Lung (tissue), 17 donors: ENCODE measurements at places on chromosomes 16 and 17. TPM values are rescaled to one million over a fixed set of nuclear protein-coding genes. Genes with fewer than 3 reads are reported as not detected.

DNA sequence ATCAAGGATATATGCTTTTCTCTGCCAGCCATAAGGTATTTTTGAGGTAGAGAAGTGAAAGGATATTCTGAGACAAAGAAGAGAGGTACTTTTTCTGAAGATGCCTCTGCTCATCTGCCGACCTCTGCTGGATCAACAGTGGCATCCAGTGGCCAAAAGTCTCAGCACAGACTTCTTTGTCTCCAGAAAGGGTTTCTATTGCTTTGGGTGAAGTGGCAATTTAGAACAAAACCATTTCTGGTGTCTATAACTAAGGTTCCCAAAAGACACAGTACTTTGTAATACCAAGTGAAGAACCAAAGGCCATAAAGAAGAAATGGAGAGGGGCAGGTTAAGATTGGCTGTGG, 155.2 kb upstream of the C17orf78 start:
- no peaks in the 10 kb centered on the region for H3K4me1 ChIP-seq
- no peaks in the 10 kb centered on the region for H3K27me3 ChIP-seq
- no peak overlapping the region for H3K4me3 ChIP-seq
- no peak overlapping the region for H3K27ac ChIP-seq
- DNase-seq = no peak
- peaks cover 13% of the 10 kb centered on the region for H3K36me3 ChIP-seq

- H3K36me3 ChIP-seq = no peaks in the 10 kb centered on the region
- H3K4me1 ChIP-seq = no peaks in the 10 kb centered on the region
- no peaks in the 10 kb centered on the region for H3K27me3 ChIP-seq
- H3K4me3 ChIP-seq = no peak overlapping the region
These were observed 36.0 kb downstream of the RTN4RL1 start for GRCh38 chr17:1989135-1989534.

GRCh38 chr16:56226187-56226586, 34.9 kb downstream of the GNAO1 start:
- no peak for DNase-seq
- H3K4me3 ChIP-seq = no peak overlapping the region
- no peaks in the 10 kb centered on the region for H3K27me3 ChIP-seq
- no peaks in the 10 kb centered on the region for H3K36me3 ChIP-seq
- H3K27ac ChIP-seq = no peak overlapping the region

- H3K27me3 ChIP-seq = no peaks in the 10 kb centered on the region
- H3K36me3 ChIP-seq = no peaks in the 10 kb centered on the region
- H3K27ac ChIP-seq = no peak overlapping the region
- no peak overlapping the region for H3K4me3 ChIP-seq
These were observed 365.4 kb upstream of the TNRC6C start for GRCh38 chr17:77593081-77593480.

- peaks cover 8% of the 10 kb centered on the region for H3K4me1 ChIP-seq
- DNase-seq = no peak
- peaks cover 4% of the 10 kb centered on the region for H3K27me3 ChIP-seq
- H3K27ac ChIP-seq = no peak overlapping the region
- peaks cover 14% of the 10 kb centered on the region for H3K36me3 ChIP-seq
These were observed 2.7 kb downstream of the HSD3B7 start for GRCh38 chr16:30987581-30988190.

GRCh38 chr17:69802045-69802740, 272.8 kb upstream of the KCNJ16 start:
- H3K27ac ChIP-seq = no peak overlapping the region
- no peak overlapping the region for H3K4me3 ChIP-seq
- H3K36me3 ChIP-seq = no peaks in the 10 kb centered on the region

DNA sequence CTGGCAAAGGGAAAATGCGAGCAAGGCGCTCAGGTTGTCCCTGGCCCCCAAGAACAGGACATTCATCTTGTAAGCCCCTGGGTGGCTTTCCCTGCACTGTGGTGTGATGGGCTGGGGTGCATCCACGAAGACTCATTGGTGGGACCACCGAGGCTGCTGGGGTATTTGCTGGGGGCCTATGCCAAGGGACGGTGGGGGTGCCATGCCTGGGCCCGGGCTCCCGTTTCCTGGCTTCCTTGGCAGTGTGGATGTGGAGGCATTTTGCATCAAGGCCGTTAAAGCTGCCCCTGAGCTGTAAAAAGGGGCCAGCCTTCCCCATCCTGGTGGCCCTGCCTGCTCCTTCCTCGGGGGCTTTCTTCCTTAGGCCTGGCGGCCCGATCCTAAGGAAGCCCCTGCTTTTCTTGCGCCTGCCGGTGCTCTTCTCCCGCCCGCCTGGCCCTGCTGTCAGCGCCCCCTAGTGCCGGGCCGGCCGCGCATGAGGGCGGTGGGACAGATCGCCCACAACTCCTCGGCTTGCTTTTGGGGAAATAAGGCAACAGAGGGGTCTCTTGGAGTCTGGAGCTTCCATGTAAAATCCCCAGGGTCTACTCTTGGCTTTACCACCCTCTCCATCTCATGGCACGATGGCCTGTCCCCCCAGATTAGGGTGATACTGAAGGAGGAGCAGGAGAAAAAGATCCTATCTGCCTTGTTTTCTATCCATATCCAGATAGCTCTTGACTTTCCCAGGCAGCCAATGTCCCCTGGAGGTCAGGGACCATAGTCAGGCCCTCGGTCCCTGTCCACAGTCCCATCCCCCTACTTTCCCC, 9.8 kb upstream of the TBX2 start:
- DNase-seq = peak; percentile 78
- no peaks in the 10 kb centered on the region for H3K36me3 ChIP-seq
- no peak overlapping the region for H3K4me3 ChIP-seq
- peak overlapping the region; percentile 33 for H3K27ac ChIP-seq
- peaks cover 5% of the 10 kb centered on the region for H3K4me1 ChIP-seq

DNA sequence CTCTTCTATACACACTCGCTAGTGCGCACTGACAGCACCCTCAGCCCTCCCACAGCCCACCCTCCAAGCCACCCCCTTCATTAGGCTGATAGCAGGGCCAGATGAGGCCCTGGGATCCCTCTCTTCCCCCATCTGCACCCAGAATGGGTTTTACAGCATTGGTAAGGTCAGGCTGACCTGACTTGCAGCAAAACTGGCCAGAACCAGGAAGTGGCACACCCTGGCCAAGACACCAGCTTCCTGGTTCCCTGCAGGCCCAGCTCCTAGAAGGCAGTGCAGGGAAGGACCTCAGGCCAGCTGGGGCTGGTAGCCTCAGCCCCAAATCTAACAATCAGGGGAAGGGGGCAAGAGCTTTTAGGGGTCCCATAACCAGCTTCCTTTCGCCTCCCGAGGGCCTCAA, 50.0 kb upstream of the MRPS23 start:
- H3K4me1 ChIP-seq = peaks cover 52% of the 10 kb centered on the region
- no peak for DNase-seq

DNA sequence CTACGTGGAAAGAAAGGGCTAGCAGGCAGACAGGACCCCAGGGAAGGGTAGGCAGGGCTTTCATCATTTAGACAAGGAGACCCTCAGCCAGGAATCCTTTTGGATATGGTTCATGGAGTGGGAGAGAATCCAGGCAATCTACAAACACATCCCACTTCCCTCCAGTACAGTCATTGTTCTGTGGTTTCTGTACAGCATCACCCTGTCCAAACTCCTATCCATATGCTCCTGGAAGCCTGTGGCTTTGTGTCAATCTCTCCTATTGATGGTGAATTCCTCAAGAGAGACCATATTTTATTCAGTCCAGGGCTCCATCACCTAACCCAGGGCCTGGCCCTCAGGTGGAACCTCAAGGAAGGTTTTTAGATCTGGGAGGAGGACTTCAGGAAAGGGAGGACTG, 99.2 kb downstream of the SPACA3 start:
- H3K4me1 ChIP-seq = no peaks in the 10 kb centered on the region
- DNase-seq = no peak
- H3K4me3 ChIP-seq = no peak overlapping the region
- H3K27me3 ChIP-seq = peaks cover 12% of the 10 kb centered on the region

DNA sequence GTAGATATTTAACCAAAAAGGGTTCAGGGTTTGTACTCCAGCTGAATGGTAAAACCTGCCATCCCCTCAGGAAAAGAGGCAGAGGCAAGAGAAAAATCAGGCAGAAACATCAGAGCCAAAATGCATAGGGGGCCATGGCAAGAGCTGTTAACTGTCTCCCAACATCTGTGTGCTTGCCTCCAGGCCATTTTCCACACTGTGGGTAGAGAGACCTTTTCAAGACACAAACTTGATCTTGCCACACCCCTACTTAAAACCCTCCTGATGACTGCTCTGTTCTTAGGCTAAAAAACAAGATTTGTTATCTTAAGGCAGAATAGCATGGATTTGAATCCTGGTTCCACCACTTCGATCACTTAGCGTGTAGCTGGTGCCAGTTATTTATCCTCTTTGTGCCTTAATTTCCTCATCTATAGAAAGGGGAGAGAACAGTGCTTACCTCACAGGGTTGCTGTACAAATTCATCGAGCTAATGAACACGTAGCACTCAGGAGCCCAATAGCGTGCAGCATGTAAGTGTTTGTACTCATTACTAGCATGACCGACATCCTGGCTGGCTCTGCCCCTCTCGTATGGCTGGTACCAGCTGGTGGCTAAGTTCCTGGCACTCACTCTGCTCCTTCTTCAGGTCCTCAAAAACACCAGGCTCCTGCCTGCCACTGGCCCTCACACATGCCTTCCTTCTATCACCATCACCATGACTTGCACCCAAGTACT, 25.8 kb downstream of the STAT3 start:
- no peaks in the 10 kb centered on the region for H3K27me3 ChIP-seq
- H3K4me3 ChIP-seq = no peak overlapping the region
- H3K4me1 ChIP-seq = no peaks in the 10 kb centered on the region
- H3K27ac ChIP-seq = peak overlapping the region; percentile 46

GRCh38 chr17:54785643-54786268, 114.9 kb upstream of the TOM1L1 start:
- H3K27me3 ChIP-seq = no peaks in the 10 kb centered on the region
- no peak overlapping the region for H3K4me3 ChIP-seq
- H3K27ac ChIP-seq = no peak overlapping the region
- DNase-seq = no peak

DNA sequence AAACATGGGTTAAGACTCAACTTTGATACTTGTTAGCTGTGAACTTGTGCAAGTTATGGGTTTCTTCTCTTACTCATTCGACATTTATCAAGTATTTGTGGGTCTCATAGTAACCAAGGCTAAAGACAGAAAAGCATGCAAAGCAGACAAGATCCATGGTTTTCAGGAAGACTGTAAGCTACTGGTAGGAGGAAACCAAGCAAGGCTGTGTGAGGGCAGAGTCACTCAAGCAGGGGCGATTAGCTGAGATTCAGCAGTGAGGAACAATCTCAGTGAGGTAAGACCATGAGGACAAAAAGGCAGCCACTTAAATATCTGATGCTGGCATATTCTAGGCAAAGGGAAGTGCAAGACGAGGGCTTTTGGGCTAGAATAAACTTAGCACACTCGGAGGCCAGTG, 29.5 kb downstream of the MBTD1 start:
- H3K27ac ChIP-seq = no peak overlapping the region
- H3K36me3 ChIP-seq = no peaks in the 10 kb centered on the region
- H3K4me3 ChIP-seq = no peak overlapping the region
- H3K4me1 ChIP-seq = peaks cover 4% of the 10 kb centered on the region
- DNase-seq = no peak

PLXDC1 gene
- 4.9 TPM for total RNA-seq

CARD14 gene
- 1.5 TPM for total RNA-seq

NXPH3 gene
- 1.7 TPM for total RNA-seq

CCDC144A gene
- total RNA-seq = 1.8 TPM

CFAP119 gene
- 7.3 TPM for total RNA-seq
